ENCODE measurements at places on chromosomes 12 and 14.

GRCh38 chr14:79690960-79691359, 520.3 kb downstream of the DIO2 start:
- DNase-seq, result no peak

DNA sequence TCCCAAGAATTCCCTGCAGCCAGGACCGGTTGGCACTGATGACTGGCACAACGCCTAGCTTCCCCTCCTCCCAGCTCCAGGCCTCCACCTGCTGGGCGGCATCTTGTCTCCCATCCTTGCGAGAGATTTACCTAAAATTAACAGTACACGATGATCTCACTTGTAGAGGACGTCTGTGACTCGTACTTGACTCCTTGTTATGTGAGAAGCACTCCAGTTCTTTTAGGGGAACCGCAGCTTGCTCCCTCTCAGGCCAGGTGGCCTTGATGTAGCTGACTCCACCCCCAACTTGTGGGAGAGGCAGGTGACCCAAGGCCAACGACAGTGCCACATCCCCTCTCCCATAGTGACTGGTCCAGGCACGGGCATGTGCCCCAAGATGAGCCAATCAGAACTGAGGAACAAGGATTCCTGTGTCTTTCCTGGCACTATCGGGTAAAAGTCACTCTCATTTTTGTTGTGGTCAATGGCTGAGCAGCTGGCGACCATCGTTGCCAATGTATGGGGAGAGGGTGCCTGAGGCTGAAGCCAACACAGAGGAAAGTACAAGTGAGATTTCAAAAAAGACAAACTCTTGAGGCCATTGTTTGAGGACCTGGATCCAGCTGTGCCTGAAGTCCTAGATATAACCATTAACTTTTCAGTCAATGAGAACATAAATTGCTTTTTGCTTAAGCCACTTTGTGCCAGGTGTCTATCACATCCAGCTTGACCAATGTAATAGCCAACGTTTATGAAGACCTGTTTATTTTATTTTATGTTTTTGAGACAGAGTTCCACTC, 208.7 kb downstream of the RBM19 start:
- DNase-seq, result no peak

- DNase-seq, result no peak
Measured at GRCh38 chr14:47039336-47039735, 387.8 kb upstream of the RPL10L start.

- no peak for DNase-seq
Measured at GRCh38 chr12:68978678-68979077, 45.7 kb upstream of the CPM start.

- no peak for DNase-seq
Measured at GRCh38 chr12:15453613-15454012, 131.3 kb downstream of the PTPRO start.

DNA sequence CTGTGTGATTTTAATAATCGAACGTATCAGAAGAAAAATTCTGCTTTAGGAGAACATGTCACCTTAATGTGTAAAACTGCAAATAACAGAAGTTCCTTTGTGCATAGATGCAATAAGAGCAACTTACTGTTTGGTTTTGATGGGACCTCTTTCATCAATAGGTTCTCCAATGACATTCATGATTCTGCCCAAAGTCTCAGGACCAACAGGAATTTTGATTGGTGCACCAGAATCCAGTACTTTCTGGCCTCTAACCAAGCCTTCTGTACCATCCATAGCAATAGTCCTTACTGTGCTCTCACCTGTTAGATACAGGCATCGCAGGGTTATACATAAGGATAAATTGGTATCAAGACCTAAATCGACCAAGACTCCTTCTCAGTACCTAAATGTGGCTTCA, 1.1 kb downstream of the ATP5F1B start:
- no peak for DNase-seq

DNA sequence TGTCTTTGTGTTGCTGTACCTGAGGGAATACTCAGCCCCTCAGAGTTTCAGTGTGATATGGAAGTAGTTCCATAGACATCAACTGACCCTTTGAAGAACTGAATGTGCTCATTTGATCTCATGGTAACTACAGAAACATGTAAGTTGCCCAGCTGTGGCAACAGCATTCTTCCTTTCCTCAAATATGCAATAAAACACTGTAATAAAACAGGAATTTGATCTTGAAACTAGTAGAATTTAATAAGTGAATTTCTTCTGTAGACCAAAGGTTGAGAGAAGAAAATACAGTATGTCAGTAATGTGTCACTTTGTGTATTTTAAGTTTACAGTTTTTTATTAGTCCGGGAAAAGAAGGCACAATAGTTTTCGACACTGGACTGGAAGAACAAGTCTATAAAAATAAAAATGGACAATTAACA, 31.9 kb downstream of the KCTD10 start:
- no peak for DNase-seq
